T-helper 1 cell treated with Interleukin-12 subunit alpha and Interleukin-12 subunit beta and Interleukin-4 antibody, amounts not matched to agents 30 ng/mL and 1 ng/mL, for 36 hours (primary cell): ENCODE measurements at places on chromosomes 5 and 9. TPM values are rescaled to one million over a fixed set of nuclear protein-coding genes. Genes with fewer than 3 reads are reported as not detected.

HTR1A gene
- total RNA-seq = not detected in 2 replicates

BTNL8 gene
- not detected in 2 replicates for total RNA-seq

PARP8 gene
- total RNA-seq = 91.4 and 91.7 TPM in 2 replicates

POLR3G gene
- 5.1 and 6.0 TPM in 2 replicates for total RNA-seq
